ENCODE measurements at places on chromosomes 7 and 10.

GRCh38 chr7:24964191-24964590, 15.8 kb downstream of the OSBPL3 start:
- DNase-seq = no peak

GRCh38 chr7:43462836-43463235, 120.1 kb upstream of the STK17A start:
- DNase-seq = no peak

- no peak for DNase-seq
Measured at GRCh38 chr7:4769761-4770160, 5.7 kb upstream of the AP5Z1 start.

DNA sequence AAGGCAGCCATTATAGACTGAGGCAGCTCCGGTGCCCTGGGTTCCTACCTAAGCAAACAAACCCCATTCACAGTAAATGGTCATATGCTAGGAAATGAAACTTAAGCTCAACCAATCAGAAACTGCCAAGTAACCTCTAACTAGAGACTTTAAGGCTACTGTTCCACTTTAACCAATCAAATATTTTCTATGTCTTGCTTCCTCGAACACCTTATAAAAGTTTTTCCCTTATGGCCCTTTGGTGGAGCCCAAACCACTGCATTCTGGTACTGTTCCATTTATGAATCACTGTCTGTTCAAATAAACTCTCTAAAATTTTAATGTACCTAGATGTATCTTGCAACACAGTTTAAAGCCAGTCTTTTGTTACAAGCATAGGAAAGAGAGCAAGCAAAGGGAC, 361.1 kb downstream of the HGF start:
- DNase-seq = no peak

DNA sequence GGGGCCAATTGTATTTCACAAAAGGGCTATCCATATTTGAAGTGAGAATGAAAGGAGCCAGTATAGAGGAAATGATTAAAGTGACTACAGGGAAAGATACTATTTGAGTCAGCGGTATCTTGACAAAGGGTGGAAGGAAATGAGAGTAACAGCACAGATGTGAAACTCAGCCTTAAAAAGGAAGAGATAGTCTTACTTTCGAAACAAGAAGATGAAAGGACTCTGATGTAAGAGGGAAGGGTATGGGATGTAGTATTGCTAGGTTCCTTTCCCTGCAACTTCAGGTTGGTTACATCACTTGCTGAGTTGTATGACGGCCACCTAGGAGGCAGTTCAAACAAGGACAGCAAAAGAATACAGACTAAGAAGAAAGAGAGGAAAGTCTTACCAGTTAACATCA, 13.7 kb downstream of the CISD1 start:
- no peak for DNase-seq

- DNase-seq = peak; percentile 28
Measured at GRCh38 chr10:110919971-110920881, 822 bp downstream of the SHOC2 start.

GRCh38 chr7:47402941-47403866, 178.7 kb downstream of the TNS3 start:
- DNase-seq = no peak

DNA sequence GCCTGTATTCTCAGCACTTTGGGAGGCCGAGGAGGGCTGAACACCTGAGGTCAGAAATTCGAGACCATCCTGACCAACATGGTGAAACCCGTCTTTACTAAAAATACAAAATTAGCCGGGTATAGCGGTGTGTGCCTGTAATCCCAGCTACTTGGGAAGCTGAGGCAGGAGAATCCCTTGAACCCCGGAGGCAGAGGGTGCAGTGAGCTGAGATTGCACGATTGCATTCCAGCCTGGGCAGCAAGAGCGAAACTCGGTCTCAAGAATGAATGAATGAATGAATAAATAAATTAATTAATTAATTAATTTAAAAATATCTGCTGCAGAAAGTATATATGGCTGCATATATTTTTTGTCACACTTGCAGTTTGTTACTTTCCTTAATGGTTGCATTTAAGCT, 781.8 kb downstream of the DNAJB9 start:
- DNase-seq = no peak

- no peak for DNase-seq
Measured at GRCh38 chr7:37119296-37119860, 329.3 kb downstream of the ELMO1 start.

GRCh38 chr10:60797200-60797599, 18.9 kb downstream of the CDK1 start:
- DNase-seq = no peak

DNA sequence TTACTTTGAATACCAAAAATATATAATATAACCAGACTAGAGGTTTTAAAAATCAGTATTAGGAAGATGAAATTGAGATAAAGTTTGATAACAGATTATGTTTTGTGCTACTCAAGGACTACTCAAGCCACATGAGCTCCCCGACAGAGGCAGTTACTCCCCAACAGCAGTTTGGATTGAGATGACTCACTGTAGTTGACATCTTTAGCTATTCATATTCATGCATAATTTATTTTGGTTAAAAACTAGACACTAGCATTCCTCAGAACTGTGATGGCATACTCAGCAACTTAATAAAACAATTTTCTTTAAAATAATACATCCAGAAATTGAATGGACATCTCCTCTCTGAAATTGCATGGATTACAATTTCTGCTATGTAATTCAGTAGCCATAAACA, 19.6 kb downstream of the PCLO start:
- DNase-seq = no peak

GRCh38 chr10:99375426-99375825, 46.3 kb downstream of the CNNM1 start:
- DNase-seq = no peak
